ENCODE measurements at places on chromosomes 11 and 22. TPM values are rescaled to one million over a fixed set of nuclear protein-coding genes. Genes with fewer than 3 reads are reported as not detected.

The PATE4 gene
- not detected for total RNA-seq

The CARD18 gene
- not detected for total RNA-seq

The GRIA4 gene
- total RNA-seq, result not detected

The KCNJ1 gene
- total RNA-seq, result not detected

The SLC5A4 gene
- total RNA-seq, result not detected

The GCAT gene
- 26.0 TPM for total RNA-seq

The HEPHL1 gene
- total RNA-seq, result 4.4 TPM

The C11orf97 gene
- total RNA-seq, result not detected

The SGSM1 gene
- total RNA-seq, result 0.29 TPM

The TRIM49 gene
- not detected for total RNA-seq

DNA sequence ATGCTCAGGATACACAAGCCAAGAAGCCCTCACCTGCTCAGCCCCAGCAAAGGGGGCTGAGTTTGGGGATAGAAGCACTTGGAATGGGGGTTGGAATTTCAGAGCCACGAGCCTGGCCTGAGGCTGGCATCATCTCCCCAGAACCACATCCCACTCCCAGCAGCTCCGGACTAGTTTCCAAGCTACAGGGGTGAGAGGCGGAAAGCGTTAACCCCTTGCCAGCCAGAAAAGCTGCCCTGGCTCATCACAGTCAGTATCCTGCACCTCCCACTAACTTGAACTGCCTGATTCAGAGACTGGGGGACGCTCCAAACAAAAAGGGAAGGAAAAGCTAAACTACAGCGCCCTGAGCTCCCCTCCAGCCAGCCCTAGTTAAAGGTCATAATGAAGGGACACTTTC, 19.0 kb upstream of the CHST1 start:
- no peak overlapping the region for H3K4me3 ChIP-seq
- no peak overlapping the region for H3K27ac ChIP-seq
- H3K36me3 ChIP-seq, result no peaks in the 10 kb centered on the region
- H3K27me3 ChIP-seq, result peaks cover 98% of the 10 kb centered on the region
- DNase-seq, result no peak

DNA sequence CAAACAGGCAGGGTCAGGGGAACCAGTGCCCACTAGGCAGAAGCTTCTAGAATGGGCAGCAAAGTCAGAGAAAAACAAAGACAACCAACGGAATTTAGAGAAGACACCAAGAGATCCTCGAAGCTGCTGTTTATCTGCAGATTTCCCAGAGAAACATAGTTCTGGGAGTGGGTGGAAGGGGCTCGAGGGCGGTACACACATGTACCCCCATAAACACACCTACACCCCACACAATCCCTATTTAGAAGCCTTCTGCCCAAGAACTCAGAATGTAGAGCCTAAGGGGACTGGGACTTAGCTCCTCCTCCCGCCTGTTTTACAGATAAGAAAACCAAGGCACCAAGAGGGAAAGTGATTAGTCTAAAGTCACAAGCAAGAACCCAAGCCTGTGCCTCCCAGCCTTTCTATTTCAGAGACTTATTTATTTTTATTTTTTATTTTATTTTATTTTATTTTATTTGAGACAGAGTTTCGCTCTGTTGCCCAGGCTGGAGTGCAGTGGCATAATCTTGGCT, 6.4 kb downstream of the NPTXR start:
- no peak overlapping the region for H3K4me3 ChIP-seq
- DNase-seq, result no peak
- no peaks in the 10 kb centered on the region for H3K27me3 ChIP-seq
- H3K4me1 ChIP-seq, result peaks cover 22% of the 10 kb centered on the region
- H3K36me3 ChIP-seq, result no peaks in the 10 kb centered on the region

DNA sequence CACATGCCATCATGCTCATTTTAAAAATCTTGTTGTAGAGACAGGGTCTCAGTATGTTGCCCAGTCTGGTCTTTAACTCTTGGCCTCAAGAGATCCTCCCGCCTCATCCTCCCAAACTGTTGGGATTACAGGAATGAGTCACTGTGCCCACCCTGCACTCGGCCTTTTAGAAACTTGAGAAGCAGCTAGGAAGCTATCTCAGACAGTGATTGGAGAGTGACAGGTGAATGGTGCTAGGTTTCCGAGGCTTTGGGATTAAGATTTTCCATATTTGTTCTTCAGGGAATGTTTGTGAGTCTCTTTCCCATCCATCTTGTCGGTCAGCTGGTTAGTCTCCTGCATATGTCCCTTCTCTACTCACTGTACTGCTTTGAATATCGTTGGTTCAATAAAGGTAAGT, 10.5 kb downstream of the EI24 start:
- H3K36me3 ChIP-seq, result peaks cover 67% of the 10 kb centered on the region
- no peaks in the 10 kb centered on the region for H3K27me3 ChIP-seq
- H3K27ac ChIP-seq, result no peak overlapping the region

DNA sequence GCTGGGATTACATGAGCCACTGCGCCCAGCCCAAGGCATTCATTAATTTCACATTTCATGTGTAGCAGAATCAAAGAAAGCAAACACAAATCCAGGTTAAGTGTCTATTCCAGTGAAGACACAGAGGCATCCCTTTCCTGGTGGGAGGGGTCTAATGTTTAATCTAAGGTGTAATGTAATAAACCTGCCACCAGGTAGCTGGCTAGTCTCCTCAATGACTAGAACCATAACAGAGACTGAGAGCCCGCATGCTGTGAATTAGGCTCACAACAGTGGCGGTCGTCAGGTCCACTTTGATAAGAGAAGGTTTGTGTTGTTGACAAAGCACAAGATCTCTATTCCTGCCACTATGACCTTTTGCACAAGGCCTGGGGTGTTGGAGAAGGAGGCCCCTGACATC, 64.2 kb upstream of the ADA2 start:
- H3K4me3 ChIP-seq, result no peak overlapping the region
- peaks cover 27% of the 10 kb centered on the region for H3K27me3 ChIP-seq
- no peak for DNase-seq
- H3K27ac ChIP-seq, result no peak overlapping the region

GRCh38 chr22:40332319-40332781, 13.9 kb upstream of the ADSL start:
- H3K36me3 ChIP-seq, result no peaks in the 10 kb centered on the region
- no peak for DNase-seq
- H3K4me1 ChIP-seq, result no peaks in the 10 kb centered on the region
- H3K27ac ChIP-seq, result no peak overlapping the region
- H3K4me3 ChIP-seq, result no peak overlapping the region
- no peaks in the 10 kb centered on the region for H3K27me3 ChIP-seq

DNA sequence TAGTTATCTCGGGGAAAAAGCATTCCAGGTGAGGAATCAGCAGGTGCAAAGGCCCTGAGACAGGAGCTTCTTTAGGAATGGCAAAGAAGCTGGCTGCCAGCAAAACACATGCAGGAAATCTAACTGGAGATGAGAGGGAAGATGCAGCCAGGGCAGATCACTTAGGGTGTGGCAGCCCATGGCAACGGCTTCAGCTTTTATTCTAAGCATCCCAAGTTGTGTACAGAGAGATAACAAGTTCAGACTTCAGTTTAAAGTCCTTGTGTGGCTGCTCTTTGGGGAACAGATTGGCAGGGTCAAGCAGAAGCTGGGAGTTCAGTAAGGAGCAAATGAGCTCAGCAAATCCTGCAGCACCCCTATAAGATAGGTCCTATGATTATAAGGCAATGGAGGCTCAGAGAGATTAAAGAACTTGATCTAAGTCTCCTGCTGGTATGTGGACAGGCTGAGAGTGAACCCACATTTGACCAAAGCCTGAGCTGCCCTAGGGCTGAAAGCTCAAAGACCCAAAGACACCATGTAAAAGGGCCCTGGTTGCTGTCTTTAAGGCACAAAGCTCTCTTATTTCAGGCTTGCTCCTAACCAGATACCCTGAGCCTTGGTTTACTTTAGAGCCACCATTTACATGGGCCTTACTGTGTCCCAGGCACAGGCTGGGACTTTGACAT, 466.8 kb downstream of the SOX6 start:
- no peak for DNase-seq
- H3K4me1 ChIP-seq, result no peaks in the 10 kb centered on the region
- H3K27ac ChIP-seq, result no peak overlapping the region
- no peaks in the 10 kb centered on the region for H3K27me3 ChIP-seq

- H3K4me1 ChIP-seq, result no peaks in the 10 kb centered on the region
- no peak for DNase-seq
- no peaks in the 10 kb centered on the region for H3K27me3 ChIP-seq
- no peak overlapping the region for H3K27ac ChIP-seq
Observed at GRCh38 chr11:72856065-72856464, 41.9 kb downstream of the ATG16L2 start.

DNA sequence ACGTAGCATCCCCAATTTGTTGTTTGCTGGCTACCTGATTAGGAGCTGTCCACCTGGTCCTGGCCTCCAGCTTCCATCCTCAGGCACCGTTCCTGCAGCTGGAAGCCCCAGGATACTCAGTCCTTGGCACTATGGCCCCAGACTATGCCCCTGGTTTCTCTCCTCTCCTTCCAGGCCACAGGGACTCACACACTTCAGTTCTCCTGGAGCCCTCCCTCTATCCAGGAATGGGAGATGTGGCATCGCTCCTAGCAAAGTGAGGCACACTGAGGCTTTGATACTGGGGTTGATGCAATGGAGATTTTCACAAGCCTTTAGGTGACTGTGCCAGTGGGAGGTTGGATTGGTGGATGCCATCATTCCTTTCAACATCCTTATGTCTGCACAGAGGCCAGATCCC, 142.8 kb upstream of the B3GAT1 start:
- H3K4me3 ChIP-seq, result no peak overlapping the region
- H3K27ac ChIP-seq, result no peak overlapping the region
- no peak for DNase-seq
- no peaks in the 10 kb centered on the region for H3K4me1 ChIP-seq
- H3K36me3 ChIP-seq, result no peaks in the 10 kb centered on the region
- peaks cover 10% of the 10 kb centered on the region for H3K27me3 ChIP-seq

DNA sequence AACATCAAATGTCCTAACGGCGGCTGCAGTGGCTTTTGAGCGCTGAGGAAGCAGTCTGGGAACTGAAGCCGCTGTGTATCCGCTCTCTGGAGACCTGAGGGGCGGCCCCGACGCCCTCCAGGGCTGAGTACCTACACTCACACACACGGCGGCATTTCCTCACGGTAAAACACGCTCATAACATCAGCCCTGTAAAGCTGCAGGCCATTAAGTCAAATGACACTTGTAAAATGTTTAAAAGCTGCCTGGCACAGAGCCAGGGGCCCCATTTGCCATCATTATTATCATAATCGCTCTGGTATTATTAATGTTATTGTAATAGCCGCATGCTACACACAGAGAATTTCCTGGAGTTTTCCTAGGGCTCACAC, 5.1 kb downstream of the CARS1 start:
- no peak overlapping the region for H3K4me3 ChIP-seq
- no peak overlapping the region for H3K27ac ChIP-seq
- H3K36me3 ChIP-seq, result no peaks in the 10 kb centered on the region
- H3K27me3 ChIP-seq, result no peaks in the 10 kb centered on the region
- DNase-seq, result no peak

DNA sequence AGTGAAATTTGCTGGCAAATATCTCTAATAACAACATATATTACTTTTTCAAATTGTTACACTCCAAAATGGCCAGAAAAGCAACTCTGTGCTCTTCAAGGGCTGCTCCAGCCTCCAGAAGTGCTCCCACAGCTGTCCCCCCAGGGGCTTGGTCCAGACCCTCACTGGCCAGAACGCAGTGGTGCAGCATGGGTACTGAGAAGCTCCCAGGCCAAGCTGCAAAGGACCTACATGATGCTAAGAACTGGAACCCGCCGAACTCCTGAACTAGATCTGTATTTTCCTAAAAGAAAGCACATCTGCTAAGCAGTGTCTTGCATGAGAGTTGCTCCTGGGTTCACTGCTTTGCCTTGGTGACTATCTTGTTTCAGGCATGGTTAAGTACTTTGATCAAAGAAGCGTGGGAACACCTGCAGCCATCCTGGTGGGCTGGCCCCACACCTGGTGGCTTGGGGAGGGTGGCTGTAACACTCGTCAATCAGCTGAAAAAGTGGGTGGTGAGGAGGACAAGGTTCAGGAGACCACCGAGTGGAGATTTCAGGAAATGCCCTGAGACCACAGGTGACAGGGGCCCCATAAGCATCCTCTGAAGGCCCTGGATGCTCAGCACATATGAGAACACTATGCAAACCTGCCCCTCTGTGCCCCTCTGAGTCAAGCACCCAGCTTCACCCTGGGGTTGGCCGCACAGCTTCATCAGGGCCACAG, 72.7 kb upstream of the PITPNB start:
- no peak overlapping the region for H3K27ac ChIP-seq
- no peaks in the 10 kb centered on the region for H3K4me1 ChIP-seq
- DNase-seq, result no peak
- H3K27me3 ChIP-seq, result no peaks in the 10 kb centered on the region

GRCh38 chr11:104104664-104105063, 59.3 kb downstream of the PDGFD start:
- no peak for DNase-seq
- no peak overlapping the region for H3K4me3 ChIP-seq
- no peaks in the 10 kb centered on the region for H3K36me3 ChIP-seq
- H3K27ac ChIP-seq, result no peak overlapping the region
- H3K27me3 ChIP-seq, result no peaks in the 10 kb centered on the region
- H3K4me1 ChIP-seq, result no peaks in the 10 kb centered on the region

DNA sequence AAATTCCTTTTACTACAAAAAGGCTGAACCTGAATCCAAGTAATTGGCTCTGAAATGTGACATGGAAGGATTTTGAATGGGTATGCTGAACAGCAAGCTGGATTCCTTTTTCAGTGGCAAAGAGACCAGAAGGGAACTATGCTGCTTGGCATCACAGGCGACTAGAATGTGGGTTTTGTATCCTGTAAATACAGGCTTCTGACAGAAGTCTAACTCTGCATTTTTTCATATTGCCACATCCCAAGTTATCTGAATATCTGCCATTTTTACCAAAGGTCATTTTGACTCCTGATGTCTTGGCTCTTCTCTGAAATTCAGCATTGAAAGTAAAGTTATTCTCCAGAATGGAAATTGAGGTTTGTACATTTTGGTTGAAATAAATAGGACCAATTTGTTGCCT, 145.7 kb downstream of the ARHGAP42 start:
- no peak for DNase-seq
- no peaks in the 10 kb centered on the region for H3K27me3 ChIP-seq
- no peak overlapping the region for H3K4me3 ChIP-seq
- peaks cover 63% of the 10 kb centered on the region for H3K4me1 ChIP-seq
- no peaks in the 10 kb centered on the region for H3K36me3 ChIP-seq

DNA sequence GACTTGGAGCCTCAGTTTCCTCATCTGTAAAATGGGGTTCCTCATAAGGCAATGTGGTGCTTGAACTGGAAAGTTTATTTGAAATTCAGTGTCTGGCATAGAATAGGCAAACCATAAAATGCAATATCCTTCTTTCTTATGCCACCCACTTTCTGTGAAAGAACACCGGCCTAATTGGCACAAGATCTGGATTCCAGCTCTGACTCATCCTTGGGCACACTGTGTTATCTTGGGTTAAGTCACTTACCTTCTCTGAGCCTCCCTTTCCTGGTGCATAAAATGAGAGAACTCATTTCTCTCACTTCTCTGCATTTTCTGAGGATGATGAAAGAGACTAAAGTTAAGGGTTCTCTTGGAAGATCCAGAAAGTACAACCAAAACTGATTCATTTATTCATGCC, 5.1 kb downstream of the INSC start:
- no peak overlapping the region for H3K4me3 ChIP-seq
- peak; percentile 43 for DNase-seq
- no peaks in the 10 kb centered on the region for H3K36me3 ChIP-seq
- H3K27ac ChIP-seq, result no peak overlapping the region
- H3K4me1 ChIP-seq, result no peaks in the 10 kb centered on the region
- H3K27me3 ChIP-seq, result no peaks in the 10 kb centered on the region

All from PC-3 (cell line).